ENCODE measurements at places on chromosomes 1 and 21.

- H3K4me1 ChIP-seq, result peaks cover 5% of the 10 kb centered on the region
- peak overlapping the region; percentile 40 for H3K4me3 ChIP-seq
- H3K36me3 ChIP-seq, result no peaks in the 10 kb centered on the region
- no peak for DNase-seq
- no peak overlapping the region for H3K27ac ChIP-seq
These were observed 102.0 kb downstream of the IER5 start for GRCh38 chr1:181190364-181191035.

DNA sequence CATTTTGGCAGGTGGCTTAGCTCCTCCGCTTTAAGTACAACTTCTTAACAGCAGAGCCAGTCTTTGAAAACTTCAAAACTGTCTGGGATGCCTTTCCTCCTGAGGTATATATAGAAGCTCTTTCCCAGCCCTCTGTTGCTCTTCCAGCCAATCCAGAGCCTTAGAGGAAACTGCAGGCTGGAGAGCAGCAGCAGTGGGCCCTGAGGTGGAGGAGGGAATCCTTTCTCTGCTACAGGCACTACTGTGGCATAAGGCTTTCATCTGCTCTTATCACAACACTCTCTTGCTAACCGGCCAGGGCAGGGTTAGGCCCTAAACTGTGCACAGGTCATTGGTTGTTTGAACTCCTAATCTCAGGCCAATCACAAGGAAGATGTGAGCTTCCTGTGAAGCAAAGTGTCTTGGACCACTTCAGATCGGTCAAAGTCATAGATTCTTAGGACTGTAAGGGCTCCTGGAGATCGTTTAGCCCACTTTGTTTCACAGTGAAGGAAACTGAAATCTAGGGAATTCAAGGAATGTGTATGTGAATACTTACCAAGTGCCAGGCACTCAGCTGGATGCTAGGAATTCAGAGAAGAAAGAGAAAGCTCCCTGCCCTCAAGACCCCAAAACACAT, at the start of gene RGS5:
Gene RGS5 (minus strand): TSS at position 84 of the 619 bp plus-strand sequence. CDS start 81 bp downstream, at position 3.
- no peaks in the 10 kb centered on the region for H3K4me1 ChIP-seq
- no peaks in the 10 kb centered on the region for H3K36me3 ChIP-seq
- H3K4me3 ChIP-seq, result no peak within 1 kb of the TSS
- no peaks in the 10 kb centered on the region for H3K27me3 ChIP-seq
- no peak for DNase-seq
- H3K27ac ChIP-seq, result no peak within 1 kb of the TSS

DNA sequence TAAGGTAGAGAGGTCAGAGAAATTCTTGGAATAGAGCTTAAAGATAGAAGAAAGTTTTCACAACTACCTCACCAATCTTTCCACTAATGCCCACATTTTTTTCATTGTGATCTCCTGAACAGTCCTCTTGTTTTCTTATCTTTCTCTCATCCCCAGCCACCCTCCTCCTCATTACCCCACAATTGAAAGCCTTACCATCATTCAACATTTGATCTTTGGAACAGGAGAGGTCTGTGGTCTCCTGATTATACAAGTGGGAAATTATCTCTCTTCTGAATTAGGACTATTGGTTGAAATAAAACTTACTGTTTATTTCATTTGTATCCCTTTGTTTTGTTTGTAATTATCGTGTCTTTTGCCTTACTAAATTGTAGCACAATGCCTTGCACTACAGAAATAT, 29.6 kb downstream of the DNAH14 start:
- H3K27me3 ChIP-seq, result no peaks in the 10 kb centered on the region
- no peaks in the 10 kb centered on the region for H3K4me1 ChIP-seq
- H3K4me3 ChIP-seq, result no peak overlapping the region
- H3K36me3 ChIP-seq, result no peaks in the 10 kb centered on the region

DNA sequence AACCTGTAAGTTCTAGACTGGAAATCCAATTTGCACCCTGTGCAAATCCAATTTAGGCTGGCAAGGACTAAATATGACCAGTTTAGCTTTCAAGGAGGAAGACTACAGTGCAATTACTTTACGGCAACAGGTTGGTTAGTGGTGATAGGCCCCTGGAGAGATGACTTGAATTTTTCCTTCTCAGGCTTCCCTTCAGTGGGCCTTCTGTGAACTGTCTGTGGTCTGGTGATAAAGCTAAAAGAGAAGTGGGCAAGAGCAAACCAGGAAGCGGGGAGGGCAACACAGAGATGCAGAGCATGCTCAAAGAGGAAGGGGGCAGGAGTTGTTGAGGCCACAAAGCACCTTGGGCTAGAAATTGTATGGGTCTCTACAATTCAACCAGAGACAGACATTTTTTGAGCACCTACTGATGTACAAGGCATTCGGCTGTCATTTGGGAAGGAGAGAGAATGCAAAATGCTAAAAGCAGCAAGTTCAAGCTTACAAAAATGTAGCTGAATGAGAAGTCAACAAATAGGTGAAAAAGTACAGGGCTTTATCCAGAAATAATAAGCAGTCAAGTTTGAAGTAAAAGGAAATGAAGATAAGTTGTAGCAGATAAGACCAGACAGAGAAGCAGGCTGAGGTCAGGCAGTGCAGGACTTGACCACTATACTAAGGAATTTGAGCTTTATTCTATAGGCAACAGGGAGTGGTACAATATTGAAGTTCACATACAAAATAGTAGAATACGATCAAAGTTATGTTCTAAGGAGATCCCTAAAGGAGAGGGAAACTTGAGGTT, 23.9 kb downstream of the INPP5B start:
- no peak overlapping the region for H3K4me3 ChIP-seq
- H3K27me3 ChIP-seq, result no peaks in the 10 kb centered on the region
- DNase-seq, result no peak
- H3K27ac ChIP-seq, result no peak overlapping the region
- no peaks in the 10 kb centered on the region for H3K36me3 ChIP-seq

DNA sequence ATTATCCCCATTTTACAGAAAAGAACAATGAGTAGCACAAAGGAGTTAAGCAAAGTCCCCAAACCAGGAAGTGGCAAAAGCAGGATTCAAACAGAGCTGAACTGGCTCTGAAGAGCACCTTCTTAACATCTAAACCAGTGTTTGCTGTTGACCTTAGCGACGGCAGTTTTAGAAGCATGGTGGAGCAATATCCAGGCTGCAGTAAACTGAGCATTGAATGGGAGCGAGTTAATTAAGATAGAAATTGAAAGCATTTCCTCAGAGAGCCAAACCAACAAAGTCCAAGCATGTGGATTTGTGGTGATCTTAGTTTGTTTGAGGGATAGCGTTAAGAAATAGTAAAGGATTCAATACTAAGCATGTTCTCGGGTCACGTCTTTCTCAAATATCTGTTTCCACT, 13.4 kb upstream of the ZNF281 start:
- no peaks in the 10 kb centered on the region for H3K4me1 ChIP-seq
- no peaks in the 10 kb centered on the region for H3K27me3 ChIP-seq
- DNase-seq, result no peak
- no peak overlapping the region for H3K27ac ChIP-seq

DNA sequence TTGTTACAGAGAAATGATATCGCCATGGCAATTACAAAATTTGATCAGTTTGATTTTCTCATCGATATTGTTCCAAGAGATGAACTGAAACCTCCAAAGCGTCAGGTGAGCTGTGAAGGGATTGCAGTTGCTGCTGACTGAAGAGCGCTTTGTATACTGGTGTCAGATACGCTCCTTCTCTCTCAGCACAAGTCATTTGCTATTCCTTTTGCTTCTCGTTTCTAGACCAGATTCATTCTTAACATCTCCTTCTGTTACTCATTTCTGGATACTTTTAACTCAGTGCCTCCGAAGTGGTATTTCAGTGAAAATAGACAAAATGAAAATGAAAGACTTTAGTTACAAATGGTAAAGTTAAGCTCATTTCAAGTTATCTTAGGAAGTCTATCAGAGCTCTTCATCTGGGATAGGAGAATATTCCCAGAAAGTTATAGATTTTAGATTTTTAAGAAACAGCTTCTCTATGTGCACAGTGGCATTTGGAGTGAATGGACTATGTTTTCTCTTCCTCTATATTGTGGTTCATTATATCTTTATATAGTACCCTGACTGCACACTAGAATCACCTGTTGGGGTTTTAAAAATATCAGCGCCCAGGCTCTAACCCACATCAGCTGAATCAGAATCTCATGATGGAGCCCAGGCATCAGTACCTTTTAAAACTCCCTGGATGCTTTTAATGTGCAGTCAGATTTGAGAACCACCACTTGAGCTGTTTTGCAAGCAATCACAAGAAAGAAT, 30.3 kb upstream of the KCNQ4 start:
- peak overlapping the region; percentile 84 for H3K27ac ChIP-seq
- no peak for DNase-seq
- peaks cover 47% of the 10 kb centered on the region for H3K4me1 ChIP-seq
- no peaks in the 10 kb centered on the region for H3K27me3 ChIP-seq
- H3K36me3 ChIP-seq, result peaks cover 39% of the 10 kb centered on the region

GRCh38 chr1:66399888-66400529, 133.9 kb upstream of the SGIP1 start:
- H3K27ac ChIP-seq, result no peak overlapping the region
- no peaks in the 10 kb centered on the region for H3K27me3 ChIP-seq
- peaks cover 15% of the 10 kb centered on the region for H3K4me1 ChIP-seq
- no peak overlapping the region for H3K4me3 ChIP-seq
- H3K36me3 ChIP-seq, result no peaks in the 10 kb centered on the region

DNA sequence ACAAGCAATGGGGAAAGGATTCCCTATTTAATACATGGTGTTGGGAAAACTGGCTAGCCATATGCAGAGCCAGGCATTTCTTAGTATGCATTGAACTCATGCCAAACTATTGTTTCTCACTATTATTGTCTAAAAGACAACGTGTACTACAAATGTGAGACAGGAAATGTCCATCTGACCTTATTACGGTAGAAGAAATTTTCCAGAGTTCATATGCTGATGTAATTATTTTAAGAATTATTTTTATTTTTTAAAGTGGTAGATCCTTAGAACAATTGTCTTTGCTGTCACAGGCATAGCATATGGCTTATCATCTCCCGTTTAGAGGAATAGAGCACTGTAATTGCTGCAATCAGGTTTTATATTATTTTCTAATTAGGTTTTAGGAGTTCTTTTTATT, 75.2 kb upstream of the S1PR1 start:
- H3K27me3 ChIP-seq, result no peaks in the 10 kb centered on the region
- no peak overlapping the region for H3K27ac ChIP-seq
- no peak for DNase-seq
- no peaks in the 10 kb centered on the region for H3K36me3 ChIP-seq

- no peak for DNase-seq
- no peaks in the 10 kb centered on the region for H3K27me3 ChIP-seq
- no peaks in the 10 kb centered on the region for H3K4me1 ChIP-seq
- H3K4me3 ChIP-seq, result no peak overlapping the region
- H3K27ac ChIP-seq, result no peak overlapping the region
These were observed 55.2 kb downstream of the ATP1B1 start for GRCh38 chr1:169161496-169162194.

DNA sequence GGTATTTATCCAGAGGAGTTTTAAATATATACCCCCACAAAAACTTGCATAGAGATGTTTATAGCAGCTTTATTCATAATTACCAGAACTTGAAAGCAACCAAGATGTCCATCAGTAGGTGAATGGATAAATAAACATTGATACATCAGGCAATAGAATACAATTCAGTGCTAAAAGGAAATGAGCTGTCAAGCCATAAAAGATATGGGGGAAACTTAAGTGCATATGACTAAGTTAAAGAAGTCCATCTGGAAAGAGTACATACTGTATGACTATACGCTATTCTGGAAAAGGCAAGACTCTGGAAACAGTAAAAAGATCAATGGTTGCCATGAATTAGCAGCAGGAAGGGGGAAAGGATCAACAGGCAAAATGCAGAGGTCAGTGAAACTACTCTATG, 366.7 kb downstream of the HHIPL2 start:
- no peaks in the 10 kb centered on the region for H3K27me3 ChIP-seq
- no peak overlapping the region for H3K4me3 ChIP-seq
- DNase-seq, result no peak
- H3K4me1 ChIP-seq, result no peaks in the 10 kb centered on the region

- no peaks in the 10 kb centered on the region for H3K4me1 ChIP-seq
- no peak for DNase-seq
- H3K27me3 ChIP-seq, result no peaks in the 10 kb centered on the region
- no peak overlapping the region for H3K4me3 ChIP-seq
- H3K27ac ChIP-seq, result no peak overlapping the region
These were observed 62.2 kb downstream of the CRB1 start for GRCh38 chr1:197330213-197330612.

DNA sequence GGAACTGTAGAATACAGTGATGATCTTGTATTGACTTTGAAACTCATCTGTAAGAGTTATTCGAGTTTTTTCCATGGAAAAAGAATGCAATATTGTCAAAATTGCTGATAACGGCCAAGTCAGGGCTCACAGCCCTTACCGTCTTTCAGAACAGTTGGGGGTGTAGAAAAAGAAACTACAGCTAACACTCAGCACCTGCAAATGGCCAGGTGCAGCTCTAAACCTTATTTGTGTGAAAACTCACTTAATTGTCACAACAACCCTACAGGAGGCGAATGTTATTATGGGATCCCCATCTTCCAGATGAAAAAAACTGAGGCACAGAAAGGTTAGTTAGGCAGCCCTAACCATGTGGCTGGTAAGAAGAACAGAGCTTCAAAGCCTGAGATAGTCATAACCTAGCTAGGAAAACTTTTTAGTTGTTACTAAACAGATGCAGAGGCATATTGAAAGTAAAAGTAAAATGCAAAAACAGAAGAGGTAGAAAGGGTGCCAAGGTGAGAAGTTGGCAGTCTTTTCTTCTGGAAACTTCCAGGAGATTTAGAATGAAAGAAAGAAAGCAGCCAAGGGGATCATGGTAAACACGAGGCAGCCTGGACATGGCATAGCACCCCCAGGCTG, 76.4 kb downstream of the DSCAM start:
- no peaks in the 10 kb centered on the region for H3K36me3 ChIP-seq
- no peaks in the 10 kb centered on the region for H3K27me3 ChIP-seq
- H3K4me1 ChIP-seq, result no peaks in the 10 kb centered on the region
- no peak overlapping the region for H3K4me3 ChIP-seq

DNA sequence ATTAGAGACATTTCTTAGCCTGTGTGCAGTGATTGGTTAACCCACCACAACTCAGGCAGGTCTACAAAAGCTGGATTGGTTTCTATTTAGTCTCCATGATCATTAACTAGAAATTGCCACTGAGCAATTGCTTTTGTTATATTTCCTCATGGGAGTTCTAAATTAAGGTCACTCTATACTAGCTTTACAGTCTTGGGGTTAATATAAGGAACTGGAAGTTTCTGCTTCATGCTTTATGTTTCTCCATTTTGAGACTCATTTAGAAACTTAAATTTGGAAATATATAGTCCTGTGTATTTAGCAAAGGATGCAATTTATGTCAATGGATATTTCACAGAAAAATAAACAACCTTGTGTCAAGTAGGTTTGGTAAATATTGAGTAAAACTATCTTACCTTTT, 137.5 kb downstream of the HLX start:
- DNase-seq, result no peak
- H3K27me3 ChIP-seq, result no peaks in the 10 kb centered on the region
- H3K4me3 ChIP-seq, result no peak overlapping the region
- H3K36me3 ChIP-seq, result no peaks in the 10 kb centered on the region

GRCh38 chr1:229385853-229386456, 43.1 kb upstream of the CCSAP start:
- H3K27ac ChIP-seq, result no peak overlapping the region
- no peaks in the 10 kb centered on the region for H3K36me3 ChIP-seq
- H3K4me1 ChIP-seq, result peaks cover 7% of the 10 kb centered on the region

- H3K27me3 ChIP-seq, result no peaks in the 10 kb centered on the region
- no peak for DNase-seq
- no peaks in the 10 kb centered on the region for H3K4me1 ChIP-seq
- no peak overlapping the region for H3K27ac ChIP-seq
- no peak overlapping the region for H3K4me3 ChIP-seq
These were observed 17.2 kb upstream of the FYB2 start for GRCh38 chr1:56836359-56836758.

- H3K27me3 ChIP-seq, result no peaks in the 10 kb centered on the region
- peak; percentile 38 for DNase-seq
- peaks cover 41% of the 10 kb centered on the region for H3K4me1 ChIP-seq
These were observed 775 bp upstream of the TMEM63A start for GRCh38 chr1:225882694-225883615.
